ENCODE measurements at places on chromosomes 12 and 14. TPM values are rescaled to one million over a fixed set of nuclear protein-coding genes. Genes with fewer than 3 reads are reported as not detected.

The ANO2 gene
- total RNA-seq: 11.7 TPM

- no peak overlapping the region for H3K4me3 ChIP-seq
- DNase-seq: no peak
- no peaks in the 10 kb centered on the region for H3K36me3 ChIP-seq
- H3K4me1 ChIP-seq: no peaks in the 10 kb centered on the region
- no peaks in the 10 kb centered on the region for H3K27me3 ChIP-seq
- no peak overlapping the region for H3K27ac ChIP-seq
Measured at GRCh38 chr14:99075771-99076375, 196.1 kb downstream of the BCL11B start.

DNA sequence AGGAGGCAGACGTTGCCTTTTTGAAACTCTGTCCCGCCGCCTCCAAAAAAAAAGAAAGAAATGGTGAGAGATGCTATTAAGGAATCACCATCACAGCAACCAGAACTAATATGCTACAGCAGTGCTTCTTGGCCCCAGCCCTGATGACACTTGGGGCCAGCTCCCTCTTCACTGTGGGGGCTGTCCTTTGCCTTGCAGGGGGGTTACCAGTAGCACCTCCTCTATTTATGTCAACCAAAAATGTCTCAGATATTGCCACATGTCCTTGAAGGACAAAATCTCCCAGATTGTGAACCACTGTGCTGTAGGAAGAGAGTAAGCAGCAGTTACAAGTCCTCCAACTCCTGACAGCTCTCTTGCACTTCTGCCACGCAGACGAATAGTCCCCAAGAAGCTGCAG, 76.4 kb downstream of the LRRC74A start:
- no peak overlapping the region for H3K4me3 ChIP-seq
- no peak overlapping the region for H3K27ac ChIP-seq
- no peaks in the 10 kb centered on the region for H3K36me3 ChIP-seq
- H3K27me3 ChIP-seq: no peaks in the 10 kb centered on the region
- DNase-seq: no peak
- H3K4me1 ChIP-seq: peaks cover 35% of the 10 kb centered on the region

GRCh38 chr14:30855345-30856037, 18.9 kb upstream of the COCH start:
- no peak overlapping the region for H3K4me3 ChIP-seq
- H3K27me3 ChIP-seq: no peaks in the 10 kb centered on the region
- H3K4me1 ChIP-seq: no peaks in the 10 kb centered on the region
- H3K36me3 ChIP-seq: no peaks in the 10 kb centered on the region
- DNase-seq: no peak
- H3K27ac ChIP-seq: no peak overlapping the region

The SLCO1B1 gene
- total RNA-seq: 0.06 TPM

- peaks cover 3% of the 10 kb centered on the region for H3K4me1 ChIP-seq
- no peak overlapping the region for H3K27ac ChIP-seq
- H3K27me3 ChIP-seq: no peaks in the 10 kb centered on the region
Measured at GRCh38 chr12:29799591-29799990, 15.8 kb upstream of the TMTC1 start.

DNA sequence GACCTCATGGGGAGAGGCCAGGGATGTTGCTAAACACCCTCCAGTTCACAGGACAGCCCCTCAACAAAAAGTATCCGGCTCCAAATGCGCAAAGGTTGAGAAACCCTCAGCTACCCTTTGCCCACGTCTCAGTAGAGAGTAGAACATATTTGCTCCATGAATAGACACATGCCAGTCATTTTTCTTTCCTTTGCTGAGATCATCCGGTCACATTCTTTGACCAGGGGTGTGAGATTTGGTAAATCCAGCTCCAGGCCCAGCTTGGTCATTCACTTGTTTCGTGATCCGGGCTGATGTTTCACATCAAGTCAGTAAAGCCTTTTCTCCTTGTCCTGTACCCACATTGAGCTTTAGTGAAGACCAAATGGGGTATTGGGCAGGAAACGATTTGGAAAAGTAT, 83.6 kb upstream of the LHX5 start:
- no peaks in the 10 kb centered on the region for H3K36me3 ChIP-seq
- DNase-seq: no peak
- no peaks in the 10 kb centered on the region for H3K27me3 ChIP-seq
- H3K27ac ChIP-seq: no peak overlapping the region
- no peaks in the 10 kb centered on the region for H3K4me1 ChIP-seq

The GALNT9 gene
- total RNA-seq: 18.3 TPM

The LRFN5 gene
- 30.9 TPM for total RNA-seq

DNA sequence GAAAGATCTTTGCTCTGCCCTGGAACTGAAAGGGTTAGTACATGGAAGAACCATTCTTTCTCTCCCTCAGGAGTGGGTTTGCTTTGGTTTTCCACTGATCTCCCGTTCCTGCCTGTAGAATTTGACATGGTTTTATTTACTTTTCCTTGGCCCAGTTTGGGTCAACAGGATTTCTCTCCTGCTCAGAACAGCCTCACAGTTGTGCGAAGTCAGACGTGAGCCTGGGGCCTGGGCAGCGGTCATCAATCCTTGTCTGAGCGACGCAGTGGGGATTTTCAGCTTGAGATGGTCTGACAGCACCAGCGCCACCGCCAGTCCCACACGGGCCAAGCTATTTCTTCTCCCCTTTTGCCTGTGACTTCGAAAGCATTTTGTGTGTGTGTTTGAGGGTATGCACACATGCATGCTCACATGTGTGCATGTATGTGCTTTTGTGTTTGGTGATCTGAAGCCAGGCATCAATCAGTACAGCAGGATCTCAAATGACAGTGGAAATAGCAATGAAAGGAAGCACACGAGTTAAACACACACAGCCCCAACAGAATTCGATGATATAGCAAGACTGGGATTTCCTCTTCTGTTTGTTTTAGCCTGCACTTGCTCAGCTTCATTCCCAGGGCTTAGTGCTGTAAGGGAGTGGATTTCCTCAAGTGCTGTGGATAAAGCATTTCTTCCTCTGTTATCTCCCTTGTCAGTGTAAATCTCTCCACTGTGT, 58.3 kb downstream of the SMOC1 start:
- H3K27me3 ChIP-seq: no peaks in the 10 kb centered on the region
- H3K36me3 ChIP-seq: no peaks in the 10 kb centered on the region
- no peak overlapping the region for H3K4me3 ChIP-seq
- H3K4me1 ChIP-seq: peaks cover 20% of the 10 kb centered on the region
- peak; percentile 49 for DNase-seq
- H3K27ac ChIP-seq: no peak overlapping the region

GRCh38 chr14:76922584-76922983, 96.4 kb downstream of the LRRC74A start:
- H3K27me3 ChIP-seq: no peaks in the 10 kb centered on the region
- H3K36me3 ChIP-seq: no peaks in the 10 kb centered on the region
- DNase-seq: peak; percentile 92
- H3K27ac ChIP-seq: peak overlapping the region; percentile 76

GRCh38 chr12:29207120-29207519, 58.0 kb downstream of the FAR2 start:
- no peak for DNase-seq
- no peaks in the 10 kb centered on the region for H3K4me1 ChIP-seq

- H3K36me3 ChIP-seq: no peaks in the 10 kb centered on the region
- no peaks in the 10 kb centered on the region for H3K27me3 ChIP-seq
- peak overlapping the region; percentile 19 for H3K27ac ChIP-seq
- no peak overlapping the region for H3K4me3 ChIP-seq
- peak; percentile 56 for DNase-seq
Measured at GRCh38 chr14:39491134-39491571, 58.9 kb upstream of the FBXO33 start.

The GLIPR1L1 gene
- not detected for total RNA-seq

GRCh38 chr12:53115112-53115890, 12.0 kb downstream of the SOAT2 start:
- no peak overlapping the region for H3K4me3 ChIP-seq
- H3K27ac ChIP-seq: no peak overlapping the region
- no peaks in the 10 kb centered on the region for H3K36me3 ChIP-seq
- no peaks in the 10 kb centered on the region for H3K27me3 ChIP-seq
- H3K4me1 ChIP-seq: no peaks in the 10 kb centered on the region

- H3K4me3 ChIP-seq: no peak overlapping the region
- H3K27me3 ChIP-seq: no peaks in the 10 kb centered on the region
- DNase-seq: no peak
- H3K36me3 ChIP-seq: no peaks in the 10 kb centered on the region
- peaks cover 22% of the 10 kb centered on the region for H3K4me1 ChIP-seq
Measured at GRCh38 chr12:13102461-13103195, 839 bp downstream of the GSG1 start.

GRCh38 chr14:66272221-66272620, 213.9 kb upstream of the CCDC196 start:
- no peak overlapping the region for H3K4me3 ChIP-seq
- no peak overlapping the region for H3K27ac ChIP-seq
- H3K4me1 ChIP-seq: peaks cover 3% of the 10 kb centered on the region

GRCh38 chr12:9662488-9662887, 7.0 kb upstream of the CLEC2D start:
- H3K27me3 ChIP-seq: no peaks in the 10 kb centered on the region
- no peak overlapping the region for H3K4me3 ChIP-seq
- H3K4me1 ChIP-seq: no peaks in the 10 kb centered on the region
- peaks cover 12% of the 10 kb centered on the region for H3K36me3 ChIP-seq
- no peak overlapping the region for H3K27ac ChIP-seq
